ENCODE measurements at places on chromosomes 16 and 17. TPM values are rescaled to one million over a fixed set of nuclear protein-coding genes. Genes with fewer than 3 reads are reported as not detected.

GRCh38 chr17:52202520-52203080 lies 44.1 kb upstream of the CA10 start:
- H3K4me3 ChIP-seq = no peak overlapping the region
- no peaks in the 10 kb centered on the region for H3K4me1 ChIP-seq
- H3K27ac ChIP-seq = no peak overlapping the region
- H3K36me3 ChIP-seq = no peaks in the 10 kb centered on the region
- no peaks in the 10 kb centered on the region for H3K27me3 ChIP-seq

DNA sequence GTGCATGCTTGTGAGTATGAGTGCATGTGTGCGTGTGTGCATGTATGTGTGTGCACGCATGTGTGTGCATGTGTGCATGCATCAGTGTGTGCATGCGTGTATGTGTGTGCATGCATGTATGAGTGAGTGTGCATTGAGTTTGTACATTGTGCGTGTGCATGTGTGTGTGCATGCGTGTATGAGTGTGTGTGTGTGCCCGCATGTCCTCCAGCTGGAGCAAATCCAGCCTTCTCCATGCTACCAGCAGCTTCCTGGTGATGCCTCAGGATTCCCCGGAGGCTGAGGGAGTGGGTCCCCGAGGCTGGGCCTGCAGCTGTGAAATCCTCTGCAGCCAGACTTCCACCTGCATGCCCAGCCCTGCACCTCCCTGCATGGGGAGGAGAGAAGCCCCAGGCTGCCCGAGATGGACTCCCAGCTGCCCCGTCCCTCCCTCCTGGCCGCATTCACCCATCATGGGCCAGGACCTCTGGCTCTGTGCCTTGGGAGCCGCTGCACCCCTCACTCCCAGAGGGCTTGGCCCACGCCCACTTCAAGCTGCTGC lies 9.3 kb downstream of the TPSD1 start:
- DNase-seq = no peak
- no peaks in the 10 kb centered on the region for H3K36me3 ChIP-seq
- H3K27ac ChIP-seq = no peak overlapping the region
- no peak overlapping the region for H3K4me3 ChIP-seq
- H3K4me1 ChIP-seq = no peaks in the 10 kb centered on the region

GRCh38 chr17:32752934-32753333 lies 124.0 kb downstream of the MYO1D start:
- DNase-seq = no peak
- H3K27me3 ChIP-seq = no peaks in the 10 kb centered on the region
- no peaks in the 10 kb centered on the region for H3K4me1 ChIP-seq
- H3K36me3 ChIP-seq = peaks cover 3% of the 10 kb centered on the region
- H3K4me3 ChIP-seq = no peak overlapping the region

The MRPL27 gene
- 61.8 TPM for total RNA-seq

The TNFRSF17 gene
- not detected for total RNA-seq

DNA sequence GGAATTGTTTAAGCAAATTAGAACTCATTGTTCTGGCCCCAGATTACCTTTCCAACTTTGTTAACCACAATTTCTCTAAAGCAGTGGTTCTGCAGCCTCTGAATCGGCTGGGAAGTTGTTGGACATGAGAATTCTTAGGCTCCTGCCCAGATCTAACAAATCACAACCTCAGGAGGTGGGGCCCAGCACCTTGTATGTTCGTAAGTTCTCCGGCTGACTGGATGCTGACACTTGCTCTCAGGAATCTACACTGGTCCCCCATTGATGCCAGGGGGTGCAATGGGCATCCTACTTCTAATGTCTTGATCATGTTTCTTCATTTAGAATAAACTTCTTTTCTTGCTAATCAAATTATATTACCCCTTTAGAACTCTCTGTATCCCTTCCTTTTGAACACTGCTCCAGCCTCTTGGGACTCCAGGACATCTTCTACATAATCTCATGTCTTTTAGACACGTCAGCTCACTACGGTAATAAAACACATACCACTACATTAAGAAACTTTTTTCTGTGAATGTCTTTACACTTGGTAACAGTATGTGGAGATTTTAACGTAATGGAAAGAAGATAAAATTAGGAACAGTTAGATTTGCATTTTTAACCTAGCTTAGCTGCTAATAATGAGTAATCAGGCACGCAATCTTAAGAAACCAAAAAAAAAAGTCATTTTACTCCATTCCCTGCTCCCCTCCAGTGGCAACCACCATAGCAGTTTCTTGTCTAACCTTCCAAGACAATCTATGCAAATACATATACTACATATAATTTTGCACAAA lies 143.2 kb downstream of the ITFG1 start:
- no peaks in the 10 kb centered on the region for H3K36me3 ChIP-seq
- no peak for DNase-seq
- H3K4me1 ChIP-seq = no peaks in the 10 kb centered on the region
- H3K27ac ChIP-seq = no peak overlapping the region
- H3K4me3 ChIP-seq = no peak overlapping the region
- H3K27me3 ChIP-seq = no peaks in the 10 kb centered on the region

DNA sequence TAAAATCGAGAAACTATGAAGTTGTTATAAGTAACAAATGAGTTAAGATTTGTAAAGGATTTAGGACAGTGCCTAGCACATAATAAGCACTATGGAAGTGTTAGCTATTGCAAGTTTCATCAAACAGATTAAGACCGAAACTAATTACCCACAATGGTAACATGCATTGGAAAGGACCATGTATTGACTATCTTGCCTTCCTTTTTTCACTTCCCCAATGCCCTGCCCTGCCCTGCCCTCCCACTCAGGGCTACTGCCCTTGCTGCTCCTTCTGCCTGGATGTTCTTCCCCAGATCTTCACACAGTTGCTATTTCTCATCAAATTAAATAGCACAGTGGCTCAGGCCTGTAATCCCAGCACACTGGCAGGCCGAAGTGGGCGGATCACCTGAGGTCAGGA lies 202.1 kb upstream of the PSMD7 start:
- H3K27ac ChIP-seq = no peak overlapping the region
- H3K4me3 ChIP-seq = no peak overlapping the region
- no peak for DNase-seq
- no peaks in the 10 kb centered on the region for H3K4me1 ChIP-seq
- no peaks in the 10 kb centered on the region for H3K36me3 ChIP-seq
